ENCODE measurements at places on chromosomes 13 and 19.

- DNase-seq: no peak
Observed at GRCh38 chr13:109751477-109751876, 34.9 kb downstream of the IRS2 start.

GRCh38 chr13:30918662-30919405 lies 12.8 kb downstream of the MEDAG start:
- no peak for DNase-seq

DNA sequence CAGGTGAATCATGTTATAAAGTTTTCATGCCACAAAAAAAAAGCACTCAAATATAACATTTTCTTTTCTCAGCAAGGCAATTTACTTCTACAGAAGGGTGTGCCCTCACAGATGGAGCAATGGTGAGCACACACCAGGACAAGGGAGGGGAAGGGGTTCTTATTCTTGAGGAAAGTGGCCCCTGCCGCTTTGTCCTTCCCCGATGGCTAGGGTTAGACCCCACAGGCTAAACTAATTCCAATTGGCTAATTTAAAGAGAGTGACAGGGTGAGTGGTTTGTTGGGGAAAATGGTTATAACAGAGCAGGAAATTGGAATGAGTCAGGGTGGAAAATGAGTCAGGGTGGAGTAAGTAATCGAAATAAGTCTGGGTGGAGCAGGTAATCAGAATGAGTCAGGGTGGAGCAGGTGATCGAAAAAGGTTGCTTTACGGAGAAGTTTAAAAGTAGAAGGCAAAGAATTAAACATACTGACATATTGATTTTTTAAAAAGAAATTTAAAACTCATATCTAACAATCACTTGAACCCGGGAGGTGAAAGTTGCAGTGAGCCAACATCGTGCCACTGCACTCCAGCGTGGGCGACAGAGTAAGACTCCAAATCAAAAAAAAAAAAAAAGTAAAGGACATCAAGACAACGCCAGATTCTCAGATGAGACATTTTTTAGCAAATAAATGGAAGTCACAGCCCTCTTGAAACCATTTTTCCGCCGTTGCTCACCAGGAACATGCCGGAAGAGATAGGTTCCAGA lies 813 bp downstream of the ZNF562 start:
- no peak for DNase-seq

- DNase-seq: no peak
Observed at GRCh38 chr13:94608586-94608985, 6.9 kb downstream of the GPR180 start.

GRCh38 chr13:105670179-105670990 lies 865.1 kb downstream of the EFNB2 start:
- no peak for DNase-seq

GRCh38 chr19:34351382-34351826 lies 13.6 kb upstream of the GPI start:
- no peak for DNase-seq

GRCh38 chr19:35673121-35673804 lies 6.9 kb downstream of the UPK1A start:
- peak; percentile 33 for DNase-seq

DNA sequence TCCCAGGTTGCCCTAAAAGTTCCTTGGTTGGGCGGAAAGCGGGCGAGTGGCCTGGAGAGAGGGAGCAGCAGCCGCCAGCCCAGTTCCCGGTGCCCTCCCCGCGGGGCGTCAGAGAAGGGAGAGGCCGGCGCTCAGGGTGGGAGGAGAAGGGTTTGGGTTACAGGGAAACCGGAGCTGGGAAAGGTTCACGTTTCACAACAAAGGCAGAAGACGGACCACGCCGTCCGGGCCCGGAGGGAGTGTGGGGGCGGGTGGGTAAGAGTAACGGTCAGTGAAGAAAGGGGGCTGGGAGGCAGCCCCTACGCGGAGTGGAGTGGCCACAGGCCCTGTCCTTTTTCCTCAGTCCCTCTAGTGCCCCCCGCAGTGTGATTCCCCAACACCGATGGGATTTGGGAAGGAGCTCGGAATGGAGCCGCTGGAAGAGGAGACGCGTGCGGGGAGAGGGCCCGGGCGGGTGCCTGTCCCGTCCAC lies 1.6 kb downstream of the SIX5 start:
- DNase-seq: peak; percentile 37

- DNase-seq: no peak
Observed at GRCh38 chr19:49807904-49808675, 5.0 kb downstream of the FUZ start.

DNA sequence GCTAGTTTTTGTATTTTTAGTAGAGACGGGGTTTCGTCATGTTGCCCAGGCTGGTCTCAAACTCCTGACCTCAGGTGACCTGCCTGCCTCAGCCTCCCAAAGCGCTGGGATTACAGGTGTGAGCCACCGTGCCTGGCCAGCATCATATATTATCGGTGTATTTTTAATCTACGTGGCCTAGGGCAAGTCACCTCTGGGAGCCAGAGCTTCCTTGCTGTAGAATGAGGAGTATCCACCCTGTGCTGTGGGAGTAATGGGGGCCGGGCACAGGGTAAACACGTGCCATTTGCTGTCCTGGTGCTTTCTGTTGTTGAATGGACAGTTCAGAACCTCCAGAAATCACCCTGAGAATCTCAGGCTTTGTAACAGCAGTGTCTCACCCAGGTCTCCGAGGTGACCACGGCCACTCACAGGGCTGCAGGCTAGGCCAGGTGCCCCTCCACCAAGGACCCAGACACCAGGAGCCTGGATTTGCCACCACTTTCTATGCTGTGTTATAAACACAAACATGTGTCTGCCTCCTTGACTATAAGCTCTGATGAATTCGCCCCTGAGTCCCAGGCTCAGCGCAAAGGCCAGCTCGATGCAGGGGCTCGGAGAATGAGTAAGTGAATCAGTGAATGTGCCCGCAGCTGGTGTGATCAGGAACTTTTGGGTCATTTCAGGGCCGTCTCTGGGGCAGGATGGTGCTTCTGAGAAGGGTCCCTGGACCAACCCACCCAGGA lies 22.7 kb downstream of the POP4 start:
- DNase-seq: no peak

- DNase-seq: no peak
Observed at GRCh38 chr19:38049105-38049649, 142.2 kb downstream of the SIPA1L3 start.

DNA sequence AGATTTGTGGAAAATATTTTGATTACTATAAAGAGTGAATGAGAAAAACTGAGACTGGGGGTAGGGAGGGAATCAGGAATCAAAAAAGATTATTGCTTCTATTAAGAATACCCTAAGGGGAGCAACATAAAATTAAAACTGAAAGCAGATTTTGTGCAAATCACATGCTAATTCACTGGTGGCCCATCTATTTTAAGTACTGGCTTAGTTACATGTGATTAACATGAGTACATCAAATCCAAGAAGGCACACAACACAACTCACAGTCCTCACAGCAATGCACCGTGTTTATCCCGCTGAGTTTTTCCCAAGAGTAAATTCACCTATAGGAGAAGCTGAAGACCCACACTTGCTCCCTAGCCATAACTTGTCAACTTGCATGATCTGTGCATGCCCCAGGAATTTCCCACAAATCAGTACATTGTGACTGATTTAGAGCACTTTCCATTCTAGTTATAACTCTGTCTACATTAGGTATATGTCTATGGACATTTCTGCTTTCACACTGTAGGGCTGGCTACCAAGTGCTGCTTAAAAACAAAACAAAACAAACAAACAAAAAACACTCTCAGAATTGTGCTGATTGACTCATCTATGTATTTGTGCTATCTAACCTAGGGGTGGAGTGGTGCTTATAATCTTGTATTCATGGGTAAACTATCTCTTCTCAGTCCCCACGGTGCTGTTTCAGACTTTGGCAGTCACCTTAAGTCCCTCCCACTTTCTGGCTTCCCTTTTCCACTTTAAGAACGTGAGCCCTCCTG lies 24.3 kb downstream of the AMER2 start:
- no peak for DNase-seq

GRCh38 chr13:31310356-31310755 lies 110.6 kb downstream of the B3GLCT start:
- no peak for DNase-seq

DNA sequence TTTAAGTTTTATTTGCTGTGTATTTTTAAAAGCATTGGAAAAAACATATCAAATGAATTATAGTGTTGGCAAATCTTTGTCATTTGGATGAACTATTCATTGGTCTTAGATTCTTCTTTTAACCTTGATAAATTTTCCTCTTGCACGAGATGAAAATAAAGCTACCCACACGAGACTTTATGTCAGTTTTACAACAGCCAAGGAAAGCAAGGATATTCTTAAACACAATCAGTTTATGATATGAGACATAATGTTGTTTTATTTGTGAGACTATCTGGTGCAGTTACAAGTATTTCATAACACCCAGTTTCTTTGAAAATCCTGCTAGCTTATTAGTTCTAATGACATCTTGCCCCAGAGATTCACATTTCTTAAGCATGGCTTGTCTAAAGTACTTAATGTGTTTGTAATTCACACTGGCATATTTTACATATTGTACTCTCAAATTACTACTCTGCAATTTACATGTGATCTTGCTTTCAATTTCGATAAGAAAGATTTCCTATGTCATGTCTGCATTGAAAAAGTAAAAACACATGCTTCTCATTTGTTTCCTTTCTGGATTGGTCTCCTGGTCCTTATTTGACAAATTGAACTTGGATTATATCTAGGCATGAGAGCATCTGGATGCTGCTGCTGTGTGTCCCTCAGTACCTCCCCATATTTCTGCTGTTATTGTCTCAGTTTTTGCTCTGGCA lies 955.5 kb upstream of the PCDH9 start:
- DNase-seq: no peak

DNA sequence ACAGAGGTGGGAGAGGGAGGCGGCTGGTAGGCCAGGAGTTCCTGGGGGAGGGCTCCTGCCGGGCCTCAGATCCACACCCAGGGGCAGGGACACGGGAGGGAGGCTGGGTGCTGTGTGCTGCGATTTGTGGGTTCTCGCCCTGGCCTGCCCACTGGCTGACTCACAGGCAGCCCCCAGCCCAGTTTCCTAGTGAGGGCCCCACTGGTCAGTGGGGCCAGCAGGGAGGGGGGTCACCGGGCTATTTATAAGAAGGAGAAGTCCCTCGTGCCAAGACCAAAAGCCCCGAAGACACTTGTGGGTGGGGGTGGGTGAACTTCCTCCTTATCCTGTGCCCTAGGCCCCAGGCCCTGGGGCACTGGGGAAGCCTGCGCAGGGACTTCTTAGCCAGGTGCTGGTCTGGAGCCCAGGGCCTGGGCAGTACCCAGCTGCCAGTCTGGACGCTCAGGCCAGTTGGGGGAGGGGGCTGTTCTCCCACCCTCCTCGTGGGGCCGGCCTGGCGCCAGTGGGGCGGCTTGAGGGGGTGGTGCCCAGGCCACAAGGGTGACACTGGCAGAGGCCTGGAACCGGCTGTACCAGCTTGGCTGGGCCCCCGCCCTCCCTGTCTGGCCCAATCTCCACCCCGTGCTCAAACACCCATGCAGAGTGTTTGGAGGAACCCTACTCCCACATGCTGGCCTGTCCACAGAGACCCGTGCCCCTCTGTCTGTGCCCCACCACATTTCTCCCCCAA lies 5.0 kb upstream of the JUNB start:
- DNase-seq: no peak

DNA sequence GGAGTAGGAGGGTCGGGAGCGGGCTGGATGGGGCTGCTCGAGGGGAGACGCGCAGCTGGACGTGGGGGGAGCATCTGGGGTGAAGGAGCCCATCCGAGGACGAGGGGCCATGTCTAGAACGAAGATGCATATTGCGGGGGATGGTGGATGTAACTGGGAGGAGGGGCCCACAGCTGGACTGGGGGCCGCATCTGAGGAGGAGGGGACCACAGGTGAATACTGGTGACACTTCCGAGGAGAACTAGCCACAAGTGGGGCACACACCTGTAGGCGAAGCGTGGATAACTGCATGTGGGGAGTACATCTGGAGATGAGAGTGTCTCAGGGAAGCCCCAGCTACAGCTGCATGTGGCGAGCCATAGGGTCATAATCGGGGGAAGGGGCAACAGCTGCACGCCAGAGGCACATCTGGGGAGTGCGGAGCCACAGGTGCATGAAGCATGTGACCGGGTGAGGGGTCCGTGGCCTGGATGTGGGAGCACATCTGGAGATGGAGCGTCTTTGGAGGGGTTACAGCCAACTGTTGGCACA lies 402 bp downstream of the ZSWIM9 start:
- no peak for DNase-seq

DNA sequence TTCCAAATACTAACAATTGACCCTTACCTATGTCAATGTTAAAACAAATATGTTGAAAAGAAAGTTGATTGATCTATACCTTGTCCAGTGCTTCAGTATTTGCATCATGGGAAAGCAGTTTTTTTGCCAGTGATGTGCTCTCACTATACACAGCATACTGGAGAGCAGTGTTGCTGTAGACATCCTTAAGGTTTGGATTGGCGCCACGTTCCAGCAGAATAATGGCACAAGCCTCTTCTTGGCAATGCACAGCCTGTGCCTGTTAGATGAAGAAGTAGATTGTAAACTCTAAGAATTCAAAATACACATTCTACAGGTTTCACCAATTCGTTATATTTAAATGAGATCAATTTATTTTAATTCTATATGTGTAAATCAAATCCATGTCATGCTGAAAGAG lies 43.9 kb upstream of the C1QTNF9B start:
- DNase-seq: no peak

GRCh38 chr19:4089400-4089908 lies 22.8 kb upstream of the ZBTB7A start:
- DNase-seq: no peak

- DNase-seq: peak; percentile 29
Observed at GRCh38 chr19:41998246-41999020, 4.4 kb upstream of the ATP1A3 start.

GRCh38 chr19:15621801-15622200 lies 6.8 kb downstream of the CYP4F8 start:
- DNase-seq: no peak

Measured in NCI-H460 (cell line).